ENCODE measurements at places on chromosomes 1 and 21.

- peaks cover 11% of the 10 kb centered on the region for H3K4me1 ChIP-seq
- H3K27ac ChIP-seq, result no peak overlapping the region
- H3K27me3 ChIP-seq, result no peaks in the 10 kb centered on the region
- H3K36me3 ChIP-seq, result no peaks in the 10 kb centered on the region
- DNase-seq, result no peak
Observed at GRCh38 chr1:147626739-147627138, 43.6 kb downstream of the ACP6 start.

DNA sequence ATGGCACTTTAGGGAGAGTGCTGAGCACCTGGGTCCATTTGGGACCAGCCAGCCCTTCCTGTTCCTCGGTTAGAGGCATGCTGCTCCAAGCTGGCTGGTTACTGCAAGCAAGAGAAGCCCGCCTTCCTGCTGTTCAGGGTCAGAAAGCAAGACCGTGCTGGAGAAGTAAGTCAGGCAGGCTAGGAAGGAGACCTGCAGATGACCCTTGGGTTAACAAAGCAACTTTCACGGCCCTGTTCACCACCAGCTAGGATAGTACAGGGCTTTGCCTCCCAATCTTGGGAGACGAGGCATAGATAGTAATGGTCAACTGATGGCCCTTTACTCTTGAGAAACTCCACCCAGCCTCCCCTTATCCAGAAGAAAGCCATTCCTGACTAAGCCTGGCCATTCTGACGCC is 136.1 kb downstream of the DHRS3 start:
- no peak overlapping the region for H3K27ac ChIP-seq
- H3K4me1 ChIP-seq, result peaks cover 41% of the 10 kb centered on the region
- peaks cover 38% of the 10 kb centered on the region for H3K36me3 ChIP-seq

DNA sequence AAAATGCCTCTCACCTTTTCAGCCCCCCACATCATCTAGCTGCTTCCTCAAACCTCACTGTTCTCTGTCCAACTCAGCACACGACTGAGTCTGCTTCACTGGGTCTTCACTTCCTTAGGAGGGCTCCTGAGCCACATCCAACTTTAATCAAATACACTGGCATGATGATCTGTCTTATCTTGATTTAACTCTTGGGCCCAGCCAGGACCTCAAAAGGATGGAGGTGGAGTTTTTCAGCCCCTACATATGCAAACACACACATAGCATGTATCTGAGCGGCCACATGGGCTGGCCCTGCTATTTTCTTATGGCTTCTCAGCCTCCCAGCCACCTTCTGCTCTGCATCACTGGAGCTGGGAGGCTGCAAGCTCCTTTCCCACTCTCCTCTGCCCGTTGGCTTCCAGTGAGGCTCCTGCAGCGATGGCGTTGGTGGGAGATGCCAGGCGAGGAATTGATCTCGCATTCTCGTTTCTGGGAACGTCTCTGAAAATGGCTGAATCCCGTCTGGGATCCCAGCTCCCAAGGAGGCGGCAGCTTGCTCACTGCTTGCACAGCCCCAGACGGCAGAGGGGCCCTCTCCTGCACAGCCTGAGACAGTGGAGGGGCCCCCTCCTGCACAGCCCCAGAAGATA is 1.8 kb upstream of the PRXL2B start:
- no peaks in the 10 kb centered on the region for H3K27me3 ChIP-seq
- DNase-seq, result no peak
- peak overlapping the region; percentile 93 for H3K27ac ChIP-seq

- peak overlapping the region; percentile 50 for H3K4me3 ChIP-seq
- H3K4me1 ChIP-seq, result peaks cover 84% of the 10 kb centered on the region
- peaks cover 77% of the 10 kb centered on the region for H3K36me3 ChIP-seq
- H3K27me3 ChIP-seq, result no peaks in the 10 kb centered on the region
Observed at GRCh38 chr1:22074803-22075202, 22.3 kb downstream of the CDC42 start.

GRCh38 chr1:64572222-64572900 is 102.4 kb downstream of the CACHD1 start:
- H3K27ac ChIP-seq, result no peak overlapping the region
- H3K36me3 ChIP-seq, result no peaks in the 10 kb centered on the region
- DNase-seq, result no peak
- H3K4me1 ChIP-seq, result no peaks in the 10 kb centered on the region

- peaks cover 11% of the 10 kb centered on the region for H3K4me1 ChIP-seq
- H3K36me3 ChIP-seq, result no peaks in the 10 kb centered on the region
- no peak overlapping the region for H3K4me3 ChIP-seq
- DNase-seq, result no peak
- peaks cover 42% of the 10 kb centered on the region for H3K27me3 ChIP-seq
- no peak overlapping the region for H3K27ac ChIP-seq
Observed at GRCh38 chr1:201945157-201945556, 1.2 kb downstream of the LMOD1 start.

DNA sequence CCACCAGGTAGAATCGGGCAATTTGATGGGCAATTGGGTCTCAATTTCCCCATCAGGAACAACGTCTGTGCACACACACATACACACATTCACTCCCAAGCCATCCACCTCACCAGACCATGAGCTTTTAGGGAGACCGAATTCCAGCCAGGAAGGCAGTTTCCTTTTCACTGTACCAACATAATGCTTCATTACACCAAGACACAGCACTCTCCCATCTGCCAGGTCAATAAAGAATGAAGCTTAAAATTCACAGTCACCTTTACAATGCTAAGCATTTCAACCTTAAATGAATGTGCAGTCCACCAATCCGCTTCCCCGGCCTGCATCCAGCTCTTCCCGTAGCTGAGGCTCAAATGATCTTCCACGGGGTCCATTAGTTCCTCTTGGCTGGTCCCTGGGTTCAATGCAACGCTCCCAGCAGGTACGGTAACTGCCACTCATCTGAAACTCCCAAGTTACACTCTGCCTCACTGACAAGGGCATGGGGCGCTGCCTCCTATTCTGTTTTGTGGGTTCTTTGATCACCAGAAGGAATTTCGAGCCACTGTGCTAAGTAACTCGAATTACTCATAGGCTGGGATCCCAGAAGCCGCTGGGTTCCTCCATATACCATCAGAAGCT is 105.0 kb downstream of the SIM2 start:
- no peak overlapping the region for H3K4me3 ChIP-seq
- no peak for DNase-seq
- H3K27ac ChIP-seq, result no peak overlapping the region
- H3K4me1 ChIP-seq, result peaks cover 2% of the 10 kb centered on the region
- H3K27me3 ChIP-seq, result no peaks in the 10 kb centered on the region

DNA sequence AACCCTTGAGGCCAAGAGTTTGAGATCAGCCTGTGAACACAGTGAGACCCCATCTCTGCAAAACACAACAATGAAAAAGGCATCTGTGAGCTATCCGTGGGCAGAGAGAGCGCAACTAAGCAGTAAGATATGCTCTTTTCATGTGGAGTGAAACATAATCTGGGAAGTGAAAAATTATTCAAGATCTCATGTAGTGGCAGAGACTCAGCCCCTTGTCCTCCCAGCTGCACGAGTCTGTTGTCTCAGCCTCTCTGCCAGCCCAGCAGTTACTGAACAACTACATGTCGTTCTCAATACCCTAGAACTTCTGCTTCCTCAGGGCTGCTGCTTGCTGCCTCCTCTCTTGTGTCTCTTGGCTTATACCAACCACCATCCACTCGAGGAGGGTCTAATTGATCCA is 61.3 kb upstream of the WDR26 start:
- DNase-seq, result no peak
- H3K27ac ChIP-seq, result no peak overlapping the region
- no peaks in the 10 kb centered on the region for H3K36me3 ChIP-seq
- H3K4me3 ChIP-seq, result no peak overlapping the region

- no peak for DNase-seq
- H3K27ac ChIP-seq, result peak overlapping the region; percentile 96
- peak overlapping the region; percentile 76 for H3K4me3 ChIP-seq
- no peaks in the 10 kb centered on the region for H3K36me3 ChIP-seq
- no peaks in the 10 kb centered on the region for H3K27me3 ChIP-seq
- H3K4me1 ChIP-seq, result peaks cover 83% of the 10 kb centered on the region
Observed at GRCh38 chr1:207414606-207415108, 39.5 kb upstream of the CR2 start.

DNA sequence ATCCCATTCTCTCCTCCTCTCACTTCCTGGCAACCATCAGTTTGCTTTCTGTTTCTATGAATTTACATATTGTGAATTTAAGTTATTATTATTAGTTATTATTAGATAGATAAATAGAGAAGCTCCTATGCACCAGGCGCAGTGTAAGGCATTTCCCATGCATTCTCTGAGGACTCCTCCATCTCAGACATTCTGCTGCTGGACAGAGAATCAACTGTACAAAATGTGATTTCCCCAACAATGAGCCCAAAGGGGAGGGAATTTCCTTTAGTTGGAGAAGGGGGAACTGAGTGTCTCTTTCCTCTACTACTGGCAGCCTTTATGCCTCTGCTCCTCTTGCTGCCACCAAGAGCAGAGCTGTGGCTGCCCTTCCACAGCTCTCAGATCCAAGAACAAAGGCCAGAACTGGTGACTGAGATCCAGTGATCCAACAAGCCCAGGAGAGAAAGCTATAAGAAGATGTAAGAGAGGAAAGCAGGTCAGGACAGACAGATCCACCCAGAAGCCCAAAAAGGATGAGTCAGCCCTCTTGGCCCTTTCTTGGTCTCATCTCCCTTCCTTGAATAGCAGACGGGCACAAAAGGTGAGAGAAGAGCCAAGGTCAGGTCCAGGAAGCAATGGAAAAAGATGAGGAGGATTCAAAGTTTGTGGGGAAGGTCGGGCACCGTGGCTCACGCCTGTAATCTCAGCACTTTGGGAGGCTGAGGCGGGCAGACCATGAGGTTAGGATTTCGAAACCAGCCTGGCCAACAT is 3.5 kb upstream of the IVL start:
- H3K36me3 ChIP-seq, result no peaks in the 10 kb centered on the region
- DNase-seq, result no peak
- H3K4me1 ChIP-seq, result no peaks in the 10 kb centered on the region
- H3K27ac ChIP-seq, result no peak overlapping the region
- peaks cover 31% of the 10 kb centered on the region for H3K27me3 ChIP-seq

DNA sequence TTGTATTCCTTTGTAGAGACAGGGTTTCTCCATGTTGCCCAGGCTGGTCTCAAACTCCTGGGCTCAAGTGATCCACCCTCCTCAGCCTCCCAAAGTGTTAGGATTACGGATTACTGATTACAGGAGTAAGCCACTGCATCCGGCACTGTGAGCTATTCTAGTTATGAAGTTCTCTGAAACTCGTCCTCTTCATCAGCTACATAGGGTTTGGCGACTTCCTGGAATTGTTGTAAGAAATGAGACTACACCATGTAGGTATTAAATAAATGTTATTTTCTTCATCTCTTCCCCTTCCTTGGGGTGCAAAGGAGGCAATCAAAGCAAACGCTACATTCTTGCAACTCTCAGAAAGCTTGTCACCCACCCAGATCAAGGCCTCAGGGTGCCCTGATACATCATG is 131.2 kb upstream of the TIAM1 start:
- no peak overlapping the region for H3K4me3 ChIP-seq
- H3K27me3 ChIP-seq, result no peaks in the 10 kb centered on the region
- no peak for DNase-seq
- H3K27ac ChIP-seq, result no peak overlapping the region

DNA sequence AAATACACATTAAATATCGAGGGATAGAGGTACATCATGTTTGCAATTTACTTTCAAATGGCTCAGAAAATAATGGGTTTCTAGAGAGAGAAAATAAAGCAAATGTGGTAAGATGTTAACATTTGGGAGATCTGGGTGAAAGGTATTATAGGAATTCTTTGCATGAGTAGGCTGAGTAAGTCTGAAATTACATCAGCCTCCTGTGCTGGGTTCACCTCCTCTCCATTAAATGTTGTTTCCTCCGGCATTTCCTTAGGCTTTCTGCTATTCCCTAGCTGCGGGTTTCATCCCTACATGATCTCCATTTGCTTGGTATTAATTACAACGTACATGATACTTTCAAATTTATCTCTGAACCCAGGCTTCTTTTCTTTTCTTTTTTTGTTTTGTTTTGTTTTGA is 31.6 kb downstream of the ZMYND12 start:
- DNase-seq, result no peak
- H3K4me1 ChIP-seq, result no peaks in the 10 kb centered on the region
- peaks cover 18% of the 10 kb centered on the region for H3K27me3 ChIP-seq
- no peak overlapping the region for H3K27ac ChIP-seq

GRCh38 chr1:241611063-241611462 is 29.1 kb downstream of the CHML start:
- no peaks in the 10 kb centered on the region for H3K27me3 ChIP-seq
- H3K4me1 ChIP-seq, result peaks cover 8% of the 10 kb centered on the region
- H3K4me3 ChIP-seq, result no peak overlapping the region
- DNase-seq, result no peak
- H3K36me3 ChIP-seq, result peaks cover 6% of the 10 kb centered on the region

DNA sequence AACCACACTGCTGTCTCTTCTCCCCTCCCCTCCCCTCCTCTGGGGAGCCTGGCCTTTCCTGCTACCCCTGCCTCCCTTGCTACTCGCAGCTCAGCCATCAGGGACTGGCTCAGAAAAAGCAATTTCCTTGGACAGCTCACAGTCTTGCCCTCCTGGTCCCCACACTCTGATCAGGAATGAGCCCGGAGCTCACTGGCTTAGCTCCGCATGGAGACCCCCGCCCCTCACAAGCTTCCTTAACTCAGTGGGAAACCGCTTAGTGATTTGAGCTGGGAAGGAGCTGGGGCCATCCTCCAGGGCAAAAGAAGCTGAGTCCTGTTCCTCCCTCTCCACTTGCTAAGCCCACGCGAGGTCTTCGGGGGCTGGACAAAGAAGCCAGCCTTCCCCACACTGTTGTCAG is 70.3 kb upstream of the ACTL8 start:
- no peak overlapping the region for H3K27ac ChIP-seq
- H3K27me3 ChIP-seq, result peaks cover 11% of the 10 kb centered on the region
- H3K36me3 ChIP-seq, result no peaks in the 10 kb centered on the region
- H3K4me1 ChIP-seq, result no peaks in the 10 kb centered on the region
- no peak for DNase-seq

DNA sequence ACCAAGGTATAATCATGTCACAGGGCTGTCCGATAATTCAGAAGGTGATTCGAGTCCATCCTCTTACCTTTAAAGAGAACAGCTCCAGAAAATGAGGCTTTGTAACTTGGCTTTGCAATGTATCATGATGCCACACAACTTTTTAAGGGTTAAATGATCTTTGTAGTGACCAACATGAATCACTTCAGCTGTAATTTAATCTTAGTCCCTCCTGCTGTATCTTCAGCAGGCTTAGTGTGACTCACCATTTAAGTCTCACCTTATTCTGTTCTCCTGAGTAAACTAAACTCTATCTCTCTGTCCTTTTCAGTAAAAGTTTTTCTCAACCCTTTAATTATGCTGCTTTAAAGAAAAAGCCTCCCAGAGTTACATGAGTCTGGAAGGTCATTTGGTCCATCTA is 1.9 kb upstream of the HIVEP3 start:
- peaks cover 28% of the 10 kb centered on the region for H3K4me1 ChIP-seq
- H3K4me3 ChIP-seq, result no peak overlapping the region
- H3K27me3 ChIP-seq, result peaks cover 40% of the 10 kb centered on the region
- no peaks in the 10 kb centered on the region for H3K36me3 ChIP-seq
- no peak for DNase-seq

All from activated B cell treated with CpG ODN at 0.5 μM for 24 hours (primary cell).